ENCODE measurements at places on chromosomes 2 and 18.

DNA sequence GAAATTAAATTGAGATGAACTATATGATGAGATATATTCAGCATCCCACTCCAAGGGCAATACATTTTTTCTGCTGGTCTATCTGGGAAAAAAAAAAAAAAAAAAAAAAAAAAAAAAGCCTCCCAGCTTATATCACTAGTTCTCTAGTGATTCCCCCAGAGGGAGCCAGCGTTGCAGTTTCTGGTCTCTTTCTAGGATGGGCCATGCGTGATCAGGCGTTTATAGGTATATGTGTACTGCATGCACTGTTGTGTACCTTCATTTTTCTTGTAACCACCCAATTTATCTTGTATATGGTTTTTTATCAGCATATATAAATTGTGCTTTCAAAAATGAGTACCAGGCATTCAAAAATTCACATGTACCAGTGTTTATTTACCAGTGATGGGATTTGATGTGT, 35.1 kb downstream of the DCDC2C start:
- DNase-seq = no peak

GRCh38 chr2:105103481-105103880, 65.6 kb downstream of the MRPS9 start:
- no peak for DNase-seq

DNA sequence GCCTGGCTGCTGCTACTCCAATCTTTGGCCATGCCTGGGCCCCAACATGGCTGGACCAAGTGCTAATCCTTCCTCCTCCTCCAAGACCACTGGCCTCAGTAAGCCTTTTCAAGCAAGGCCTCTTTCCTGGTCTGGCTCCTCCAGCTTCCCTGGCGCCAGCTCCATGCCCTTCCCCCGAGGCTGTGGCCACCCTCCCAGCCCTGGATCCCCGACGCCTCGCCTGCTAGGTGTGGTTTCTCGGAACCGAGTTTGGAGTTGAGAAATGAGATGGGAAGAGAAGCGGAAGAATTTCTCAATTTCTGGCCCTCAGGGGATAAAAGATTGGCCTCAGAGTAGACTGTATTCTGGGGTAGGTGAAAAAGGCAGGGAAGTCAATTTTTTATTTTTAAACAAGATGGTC, 46.4 kb downstream of the ADCY3 start:
- DNase-seq = no peak

DNA sequence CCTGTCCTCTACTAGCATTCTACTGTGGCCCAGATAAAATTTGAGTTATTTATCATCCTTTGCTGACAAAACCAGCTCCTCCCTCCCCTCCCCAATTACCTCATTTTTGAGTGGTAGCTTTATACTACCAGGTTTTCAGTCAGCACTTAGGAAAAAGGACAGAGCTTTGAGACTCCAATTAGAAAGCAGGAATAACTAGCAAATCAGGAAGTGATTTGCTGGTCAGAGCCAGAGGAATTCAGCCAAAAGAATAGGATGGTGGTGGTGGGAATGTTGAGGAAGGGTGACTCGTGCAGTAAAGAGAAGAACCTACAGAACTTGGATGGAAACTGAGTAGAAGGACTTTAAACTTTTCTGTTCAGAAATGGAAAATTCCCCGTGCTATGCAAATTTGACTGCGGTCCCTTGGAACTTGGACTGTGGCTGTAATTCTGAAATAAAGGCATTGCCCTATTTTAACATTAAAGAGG, 3.7 kb downstream of the MYL12B start:
- DNase-seq = no peak

- no peak for DNase-seq
Measured at GRCh38 chr2:146982393-146982846, 862.4 kb upstream of the ACVR2A start.

DNA sequence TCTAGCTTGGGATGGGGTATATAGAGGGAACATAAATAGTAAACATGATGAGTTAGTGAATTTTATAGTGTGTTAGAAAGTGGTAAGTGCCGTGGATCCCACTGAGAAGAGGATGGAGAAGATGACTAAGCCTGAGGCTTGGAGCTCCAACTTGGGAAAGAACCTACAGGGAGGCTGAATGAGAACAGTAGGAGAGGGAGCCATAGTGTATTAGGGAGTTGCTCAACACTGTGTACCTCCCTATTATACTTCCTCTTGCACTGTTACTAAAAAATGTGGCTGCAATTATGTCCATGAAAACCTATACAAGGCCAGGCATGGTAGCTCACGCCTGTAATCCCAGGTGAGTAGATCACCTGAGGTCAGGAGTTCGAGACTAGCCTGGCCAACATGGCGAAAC, 2.9 kb upstream of the SLC19A3 start:
- DNase-seq = no peak

DNA sequence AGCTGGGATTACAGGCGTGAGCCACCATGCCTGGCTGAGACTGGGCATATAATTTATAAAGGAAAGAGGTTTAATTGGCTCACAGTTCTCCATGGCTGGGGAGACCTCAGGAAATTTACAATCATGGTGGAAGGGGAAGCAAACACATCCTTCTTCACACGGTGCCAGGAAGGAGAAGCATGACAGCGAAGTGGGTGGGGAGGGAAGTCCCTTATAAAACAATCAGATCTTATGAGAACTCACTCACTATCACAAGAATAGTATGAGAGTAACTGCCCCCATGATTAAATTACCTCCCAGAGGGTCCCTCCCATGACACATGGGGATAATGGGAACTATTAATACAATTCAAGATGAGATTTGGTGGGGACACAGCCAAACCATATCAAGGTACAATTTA, 7.8 kb upstream of the LCLAT1 start:
- no peak for DNase-seq

- no peak for DNase-seq
Measured at GRCh38 chr2:152588998-152589397, 128.3 kb downstream of the PRPF40A start.

DNA sequence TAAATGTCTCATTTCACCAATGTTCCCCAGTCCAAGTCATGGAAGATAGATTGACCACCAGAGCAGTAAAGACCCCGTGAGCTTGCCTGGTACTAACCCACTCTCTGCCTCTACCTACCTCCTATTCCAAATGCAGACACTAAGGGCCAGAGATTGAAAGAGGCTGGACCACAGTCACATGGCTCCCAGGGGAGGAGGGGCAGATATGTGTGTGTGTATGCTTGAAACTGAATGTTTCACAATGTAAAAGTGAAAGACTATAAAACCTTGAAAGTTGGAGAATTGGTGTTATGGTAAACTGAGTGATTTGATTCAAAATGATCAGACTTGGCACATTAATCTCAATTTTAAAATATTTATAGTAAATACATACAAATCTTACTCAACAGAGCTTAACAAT, 21.7 kb upstream of the KLHL29 start:
- DNase-seq = no peak

DNA sequence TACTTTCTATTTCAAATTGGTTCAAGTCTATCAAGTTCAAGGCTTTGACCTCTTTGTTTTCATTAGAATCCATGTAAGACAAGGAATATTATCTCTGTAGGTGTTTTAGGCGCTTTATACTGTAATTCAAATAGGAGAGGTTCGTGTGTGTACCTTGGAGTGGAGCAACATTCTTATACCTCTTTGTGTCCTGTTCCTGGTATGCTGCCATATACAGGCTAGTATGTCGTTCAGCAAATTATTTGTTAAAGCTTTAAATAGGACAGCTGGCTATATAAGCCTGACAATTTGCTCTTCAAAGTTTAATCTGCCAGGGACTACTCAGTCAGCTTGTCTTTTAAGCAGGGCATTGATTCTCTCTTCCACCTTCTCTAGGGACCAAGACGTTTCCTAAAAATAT, 31.1 kb upstream of the SPAG16 start:
- no peak for DNase-seq

- DNase-seq = no peak
Measured at GRCh38 chr2:217367464-217367863, 507.6 kb upstream of the TNP1 start.

GRCh38 chr2:172181840-172182239, 79.1 kb upstream of the DLX2 start:
- DNase-seq = no peak

DNA sequence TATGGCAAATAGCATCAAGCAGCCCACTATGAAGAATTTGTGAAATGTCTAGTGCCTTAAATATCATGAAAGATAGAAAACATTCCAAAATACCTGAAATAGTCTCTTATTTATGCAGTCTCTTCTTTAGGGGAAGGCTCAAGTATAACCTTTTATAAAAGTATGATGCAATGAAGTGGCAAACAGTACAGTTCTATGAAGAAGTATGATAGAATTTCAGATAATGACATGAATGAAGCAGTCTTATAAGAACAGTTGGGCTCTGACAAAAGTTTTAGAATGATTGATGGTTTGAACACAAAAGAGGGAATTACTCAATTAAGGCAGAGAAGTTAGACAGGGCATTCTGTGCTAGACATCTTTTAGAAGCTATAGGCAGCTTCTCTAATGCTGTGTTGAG, 1791.8 kb upstream of the PIK3C3 start:
- no peak for DNase-seq

DNA sequence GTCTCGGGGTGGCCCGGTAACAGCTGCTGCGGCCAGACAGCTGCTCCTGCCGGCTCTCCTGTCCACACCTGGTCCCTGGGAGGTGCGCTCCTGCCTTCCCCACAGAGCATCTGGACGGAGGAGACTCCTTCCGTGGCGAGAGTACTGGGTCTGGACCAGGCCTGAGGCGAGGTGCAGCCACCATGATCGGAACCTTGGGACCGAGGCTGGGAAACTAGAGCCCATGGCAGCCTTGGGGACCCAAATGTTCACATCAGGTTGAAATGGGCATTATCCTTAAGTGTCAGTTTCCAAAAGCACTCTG, 628 bp downstream of the GIGYF2 start:
- DNase-seq = no peak

DNA sequence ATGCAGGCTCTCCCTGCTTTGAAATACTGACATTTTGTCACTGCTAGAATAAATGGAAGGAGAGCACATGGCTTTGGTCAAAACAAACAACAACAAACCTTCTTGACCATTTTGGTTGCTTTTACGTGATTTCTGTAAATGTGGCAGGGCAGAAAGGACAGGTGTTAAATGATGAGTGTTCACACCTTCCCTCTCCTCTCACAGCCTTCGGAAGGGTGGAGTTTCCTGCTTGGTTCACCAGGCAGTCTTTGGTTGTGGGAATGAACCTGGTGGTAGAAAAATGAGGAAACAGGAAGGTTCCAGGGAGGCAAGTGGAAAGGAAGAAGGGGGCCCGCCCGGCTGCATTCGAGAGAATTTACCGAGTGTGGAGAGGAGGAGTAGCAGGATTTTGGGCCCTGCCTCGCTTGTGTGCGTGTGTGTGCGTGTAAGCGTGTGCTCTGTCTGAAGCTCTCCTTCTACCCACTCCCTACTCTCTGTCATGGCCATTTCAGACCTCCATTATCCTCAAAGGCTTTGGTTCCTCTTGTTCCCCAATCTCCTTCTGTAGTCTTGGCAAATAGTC, 23.7 kb upstream of the SPP2 start:
- no peak for DNase-seq

DNA sequence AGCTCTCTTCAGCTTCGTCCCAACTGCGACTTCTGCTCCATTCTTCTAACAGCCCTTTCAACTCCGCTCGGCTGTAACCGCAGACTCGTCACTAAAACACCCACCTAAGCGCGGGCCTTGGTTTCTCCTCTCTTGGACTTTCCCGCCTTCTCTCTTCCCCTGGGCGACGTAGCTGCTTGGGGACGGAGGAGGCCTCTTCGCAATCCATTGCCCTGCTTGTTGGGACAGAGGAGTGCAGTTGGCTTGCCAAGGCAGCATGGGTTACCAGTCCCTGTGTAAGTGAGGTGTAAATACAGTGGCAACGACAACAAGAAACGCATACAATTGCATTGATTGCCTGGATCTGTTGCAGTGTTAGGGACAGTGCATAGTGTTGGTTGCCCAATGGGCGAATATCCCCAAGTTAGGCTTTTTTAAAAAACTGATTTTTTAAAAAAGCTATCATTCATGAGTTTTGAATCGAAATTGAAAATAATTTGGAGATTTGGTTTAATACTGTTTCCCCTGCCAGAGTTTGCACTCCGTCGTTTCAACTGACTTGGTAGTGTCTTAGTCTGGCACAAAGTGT, 484 bp upstream of the DARS1 start:
- no peak for DNase-seq

GRCh38 chr2:12325806-12326205, 390.9 kb upstream of the TRIB2 start:
- no peak for DNase-seq

DNA sequence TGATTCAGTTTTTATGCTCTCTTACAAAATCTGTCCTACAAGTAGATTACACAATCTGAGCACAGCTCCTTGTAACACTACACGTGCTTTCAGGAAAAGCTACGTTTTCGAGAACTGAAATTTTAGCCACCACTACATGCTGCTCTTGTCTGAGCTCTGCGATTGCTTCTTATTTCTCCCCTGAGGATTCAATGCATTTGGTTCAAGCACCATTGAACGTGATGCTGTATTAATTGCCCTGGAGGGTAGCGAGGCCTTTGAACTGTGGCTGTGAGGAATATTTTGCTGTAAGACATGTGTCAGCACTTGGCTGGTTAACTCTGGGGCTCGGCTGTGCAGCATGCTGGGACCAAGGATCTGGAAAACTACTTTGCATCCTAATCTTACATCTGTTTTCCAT, 405.8 kb downstream of the EPHA4 start:
- no peak for DNase-seq

- no peak for DNase-seq
Measured at GRCh38 chr2:54728669-54729120, 5.2 kb downstream of the EML6 start.
